Stimulated activated CD8-positive, alpha-beta memory T cell treated with anti-CD3 and anti-CD28 coated beads, Interleukin-4, amount 100 ng/mL, for 4 hours (primary cell): ENCODE measurements at places on chromosomes 11 and 22.

DNA sequence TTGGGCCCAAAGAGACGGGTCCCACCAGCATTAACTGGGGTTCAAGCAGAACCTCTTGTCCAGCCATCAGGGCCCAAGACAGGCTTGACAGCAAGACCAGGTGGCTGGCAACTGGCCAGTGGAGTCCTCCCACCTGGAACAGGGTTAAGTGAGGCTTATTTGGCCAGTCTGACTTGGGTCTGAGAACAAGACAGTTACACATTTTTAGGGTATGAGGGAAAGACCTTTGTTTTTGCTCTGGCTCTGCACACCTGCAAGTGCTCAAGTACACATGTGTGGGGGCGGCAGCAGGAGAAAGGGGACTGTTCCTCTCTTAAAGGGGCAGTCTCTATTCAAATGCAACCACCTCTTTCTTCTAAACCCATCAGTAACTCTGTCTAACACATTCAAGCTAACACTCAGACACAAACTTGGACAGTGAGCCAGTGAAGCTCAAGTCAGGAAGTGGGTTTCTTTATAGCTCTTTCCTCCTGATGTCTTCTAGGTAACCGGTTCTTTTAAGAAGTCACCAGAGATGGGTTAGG, 116.2 kb downstream of the ETS1 start:
- DNase-seq, result no peak

GRCh38 chr11:61280883-61281580, 14.1 kb downstream of the VWCE start:
- DNase-seq, result no peak

DNA sequence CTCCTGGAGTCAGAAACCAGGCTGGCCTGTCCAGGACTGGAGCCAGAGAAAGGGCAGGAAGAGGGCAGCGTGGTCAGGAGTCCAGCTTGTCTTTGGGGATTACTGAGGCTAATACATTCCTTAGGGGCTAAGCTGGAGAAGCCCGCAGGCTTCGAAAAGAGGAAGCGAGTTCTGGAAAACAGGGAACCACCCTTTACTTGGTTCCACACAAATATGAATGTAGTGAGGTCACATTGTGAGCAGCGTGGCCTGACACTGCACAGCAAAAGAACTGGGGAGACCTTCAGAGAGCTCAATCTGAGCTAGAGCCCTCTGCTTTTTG, 132.3 kb downstream of the CEP164 start:
- DNase-seq, result no peak

DNA sequence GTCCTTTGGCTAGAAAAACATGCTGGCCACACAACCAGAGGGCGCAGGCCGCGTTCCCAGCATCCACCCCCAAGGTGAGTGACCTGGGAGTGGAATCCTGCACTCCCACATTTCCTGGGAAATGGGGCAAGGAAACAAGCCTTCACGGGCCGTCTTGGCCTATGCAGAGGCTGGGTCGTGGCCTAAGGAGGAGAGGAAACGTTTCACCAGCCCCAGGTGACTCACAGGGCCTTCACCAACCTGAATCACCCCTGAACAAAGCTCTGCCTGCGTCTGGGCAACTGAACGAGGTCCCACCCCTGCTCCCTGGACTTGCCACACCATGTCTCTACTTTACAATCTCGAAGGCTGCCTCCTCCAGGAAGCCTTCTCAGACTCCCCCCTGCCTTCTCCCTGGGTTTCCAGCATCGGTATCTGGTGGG, 13.2 kb downstream of the MYH9 start:
- peak; percentile 49 for DNase-seq

DNA sequence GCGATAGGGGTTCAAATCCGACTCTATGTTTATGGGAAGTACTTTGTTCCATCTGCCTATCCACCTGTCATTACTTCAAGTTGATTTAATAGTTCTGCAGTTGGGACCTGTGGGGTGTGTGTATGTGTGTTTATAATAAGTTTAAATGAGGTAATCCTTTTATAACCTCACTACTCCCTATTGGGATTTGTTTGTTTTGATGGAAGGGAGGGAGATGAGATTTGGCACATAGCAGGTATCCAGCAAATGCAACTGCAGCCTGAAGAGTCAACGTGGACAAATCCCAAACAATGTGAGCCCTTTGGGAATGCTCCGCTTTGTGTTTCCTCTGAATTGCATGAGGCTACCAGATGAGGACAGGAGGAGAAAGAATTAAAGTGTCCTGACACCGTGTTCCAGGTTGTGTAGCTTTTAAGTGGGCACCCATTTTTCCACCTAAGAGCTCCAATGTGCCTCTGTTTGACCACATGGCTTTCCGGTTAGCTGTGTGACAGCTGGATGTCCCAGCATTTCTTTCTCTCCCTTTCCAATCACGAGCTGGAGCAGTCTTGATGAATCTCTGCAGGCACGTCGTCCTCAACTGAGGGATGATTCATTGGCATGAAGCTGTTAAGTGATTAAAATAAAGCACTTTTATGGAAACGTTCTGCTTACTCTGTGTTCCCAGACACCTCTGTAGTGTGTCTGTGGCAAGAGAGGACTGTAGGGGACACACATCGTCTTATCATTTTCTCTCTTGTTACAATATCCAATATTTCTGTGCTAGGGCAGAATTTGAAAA, 610.7 kb downstream of the NTM start:
- DNase-seq, result no peak

DNA sequence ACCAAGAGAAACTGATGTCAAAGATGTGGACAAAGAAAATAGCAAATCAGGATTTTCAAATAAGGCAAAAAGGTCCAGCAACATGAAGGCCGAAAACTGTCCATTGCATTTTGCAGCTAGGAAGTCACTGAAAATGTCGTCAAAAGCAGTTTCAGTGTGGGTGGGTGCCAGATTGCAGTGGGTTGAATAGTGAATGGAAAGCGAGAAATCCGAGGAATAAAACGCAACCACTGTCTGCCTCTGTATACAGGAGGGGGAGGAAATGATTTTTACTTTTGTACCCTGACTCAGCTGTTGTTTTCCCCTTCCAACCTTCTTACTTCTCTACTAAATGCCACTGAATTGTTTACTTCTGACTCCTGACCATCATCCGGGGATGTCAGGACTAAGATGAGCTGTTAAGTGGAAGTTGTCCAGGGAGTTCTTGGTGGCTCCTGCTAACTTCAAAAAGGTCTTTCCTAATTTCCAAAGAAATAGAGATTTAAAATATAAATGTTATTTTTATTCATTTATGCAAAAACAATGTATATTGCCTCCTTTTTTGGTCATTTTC, 64.9 kb upstream of the BIRC3 start:
- no peak for DNase-seq

- DNase-seq, result peak; percentile 62
These were observed 21.7 kb downstream of the TMPRSS13 start for GRCh38 chr11:117907276-117908108.
